ENCODE measurements at places on chromosomes 12 and 14.

DNA sequence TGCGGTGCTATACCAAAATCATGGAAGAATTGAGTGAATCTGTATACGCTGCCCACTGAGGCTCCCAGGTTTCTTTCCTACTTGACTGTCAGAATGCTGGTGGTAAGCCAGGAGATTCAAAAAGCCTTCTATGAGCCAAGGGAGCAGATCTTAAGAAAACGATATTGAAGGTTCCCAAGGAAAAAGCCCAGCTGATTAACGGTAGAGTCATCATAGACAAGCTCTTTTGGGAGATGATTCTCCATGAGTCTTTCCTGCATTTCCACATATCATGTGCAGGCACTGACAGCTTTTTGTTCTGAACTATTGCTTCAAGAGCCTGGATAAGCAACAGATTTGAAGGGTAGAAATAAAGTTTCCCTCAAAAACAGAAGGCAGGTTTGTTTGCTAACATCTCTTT, 17.5 kb downstream of the SLC35F4 start:
- DNase-seq = no peak

GRCh38 chr14:88196116-88196890, 126.8 kb downstream of the KCNK10 start:
- no peak for DNase-seq

GRCh38 chr14:89654998-89655397, 238.0 kb upstream of the FOXN3 start:
- no peak for DNase-seq

DNA sequence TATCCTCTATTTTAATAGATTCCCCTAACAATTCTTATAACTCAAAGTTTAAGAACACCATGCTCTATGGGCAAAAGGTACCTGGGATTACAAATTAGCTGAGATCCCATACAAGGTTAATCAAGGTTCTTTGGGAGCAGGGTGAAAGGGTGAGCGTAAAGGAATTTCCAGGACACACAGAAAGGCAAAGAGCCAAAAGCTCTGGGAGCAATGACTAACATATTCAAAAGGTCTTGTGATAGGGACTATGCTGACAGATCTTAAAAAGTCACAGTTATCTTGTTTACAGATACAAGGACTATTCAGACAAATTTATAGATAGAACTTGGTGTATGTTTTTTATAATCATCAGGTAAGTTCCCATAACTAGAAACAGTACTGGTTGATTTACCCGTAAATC, 19.5 kb upstream of the PPFIBP1 start:
- no peak for DNase-seq

DNA sequence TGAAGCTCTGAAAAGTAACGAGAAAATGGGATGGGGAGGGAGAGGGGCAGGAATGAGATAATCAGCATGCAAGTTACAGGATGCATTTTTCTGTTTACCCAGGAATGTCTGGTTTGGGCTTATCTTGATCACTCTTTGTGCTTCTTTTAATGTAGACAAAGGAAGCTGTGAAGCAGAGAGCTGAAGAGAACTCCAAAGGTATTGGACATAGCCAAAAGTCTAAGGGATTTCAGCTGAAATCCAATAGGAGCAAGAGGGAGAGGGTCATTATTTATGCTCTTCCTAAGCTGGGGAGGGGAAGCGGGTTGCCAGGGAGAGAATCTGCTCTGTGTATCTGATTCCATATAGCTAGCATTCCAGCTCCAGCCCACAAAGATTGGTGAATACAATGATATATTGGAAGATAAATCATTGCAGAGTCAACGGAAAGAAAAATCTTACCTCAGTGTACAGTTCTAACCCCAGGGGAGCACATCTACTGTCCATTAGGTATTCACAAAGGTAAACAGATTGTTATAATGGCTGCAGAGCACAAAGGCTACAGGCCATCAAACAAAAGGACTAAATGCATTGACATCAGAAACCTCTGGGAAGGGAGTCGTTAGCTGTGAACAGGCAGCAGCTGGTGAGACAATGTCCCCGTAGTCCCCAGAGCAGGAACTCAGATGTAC, 61.0 kb upstream of the PELI2 start:
- no peak for DNase-seq

GRCh38 chr12:133202493-133203343, 21.4 kb downstream of the ZNF268 start:
- DNase-seq = no peak

DNA sequence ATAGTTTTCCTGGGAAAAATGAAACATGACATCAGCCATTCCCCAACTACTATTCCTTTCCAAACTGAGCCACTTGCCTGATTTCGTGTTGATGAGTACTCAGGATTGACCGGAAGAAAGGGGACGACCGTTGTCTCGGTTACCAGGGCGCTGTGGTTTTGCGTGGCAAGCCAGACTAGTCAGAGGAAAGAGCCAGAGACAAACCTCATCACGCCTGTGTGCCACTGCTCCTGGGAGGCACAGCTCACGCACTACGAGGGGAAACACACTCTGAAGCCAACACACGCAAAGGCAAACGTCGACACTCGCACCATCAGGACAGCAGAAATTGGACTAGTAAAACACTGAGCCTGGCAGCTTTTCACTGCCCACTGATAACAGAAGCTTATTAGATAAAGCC, 35.0 kb downstream of the GIT2 start:
- DNase-seq = no peak

DNA sequence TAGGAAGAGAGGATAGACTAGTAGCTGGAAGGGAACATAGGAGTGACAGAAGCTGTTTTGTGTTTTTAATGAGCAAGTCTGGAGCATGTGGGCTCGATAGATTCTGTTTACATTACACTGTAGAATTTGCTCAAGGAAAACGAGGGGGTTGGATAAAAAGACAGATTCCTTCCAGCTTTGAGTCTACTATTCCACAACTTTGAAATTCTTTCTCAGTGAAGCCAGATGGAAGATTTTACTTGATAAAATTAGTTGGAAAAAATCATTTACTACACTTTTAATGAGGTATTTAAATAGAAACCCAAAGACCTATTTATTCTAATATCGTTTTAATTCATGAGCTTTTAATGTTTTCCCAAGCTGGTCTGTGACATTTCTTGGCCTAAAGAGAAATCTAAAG, 19.5 kb upstream of the EPS8 start:
- DNase-seq = no peak

DNA sequence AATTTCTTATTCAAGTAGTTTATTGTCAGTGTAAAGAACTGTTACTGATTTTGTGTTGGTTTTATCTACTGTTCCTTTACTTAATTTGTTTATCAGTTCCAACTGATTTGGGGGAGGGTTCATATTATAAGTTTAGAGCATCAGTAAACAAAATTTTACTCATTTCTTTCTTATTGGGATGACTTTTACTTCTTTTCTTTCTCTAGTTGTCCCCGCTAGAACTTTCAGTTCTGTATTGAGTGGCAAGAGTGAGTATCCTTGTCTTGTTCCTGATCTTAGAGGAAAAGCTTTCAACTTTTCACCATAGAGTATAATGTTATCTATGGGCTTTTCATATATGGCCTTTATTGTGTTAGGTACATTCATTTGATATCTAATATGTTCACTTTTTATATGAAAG, 584.1 kb downstream of the LRFN5 start:
- DNase-seq = no peak

DNA sequence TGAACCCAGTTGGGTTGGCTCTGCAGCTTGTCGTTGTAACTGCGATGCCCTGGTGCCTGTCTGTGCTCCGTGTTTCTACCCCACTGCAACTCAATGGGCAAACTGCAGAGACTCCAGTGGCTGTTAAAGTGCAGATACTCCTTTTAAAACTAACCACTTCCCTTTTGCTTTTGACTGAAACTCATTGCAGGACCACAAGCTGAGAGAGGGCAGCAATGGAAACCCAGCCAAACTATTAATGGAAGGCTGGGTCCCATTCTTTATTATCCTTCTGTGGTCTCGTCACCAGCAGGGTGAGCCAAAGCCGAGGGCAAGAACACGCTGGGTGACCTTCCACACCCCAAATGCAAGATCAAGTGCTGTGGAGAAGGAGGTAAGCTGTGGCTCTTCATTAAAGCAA, 910.4 kb downstream of the VRK1 start:
- DNase-seq = no peak

DNA sequence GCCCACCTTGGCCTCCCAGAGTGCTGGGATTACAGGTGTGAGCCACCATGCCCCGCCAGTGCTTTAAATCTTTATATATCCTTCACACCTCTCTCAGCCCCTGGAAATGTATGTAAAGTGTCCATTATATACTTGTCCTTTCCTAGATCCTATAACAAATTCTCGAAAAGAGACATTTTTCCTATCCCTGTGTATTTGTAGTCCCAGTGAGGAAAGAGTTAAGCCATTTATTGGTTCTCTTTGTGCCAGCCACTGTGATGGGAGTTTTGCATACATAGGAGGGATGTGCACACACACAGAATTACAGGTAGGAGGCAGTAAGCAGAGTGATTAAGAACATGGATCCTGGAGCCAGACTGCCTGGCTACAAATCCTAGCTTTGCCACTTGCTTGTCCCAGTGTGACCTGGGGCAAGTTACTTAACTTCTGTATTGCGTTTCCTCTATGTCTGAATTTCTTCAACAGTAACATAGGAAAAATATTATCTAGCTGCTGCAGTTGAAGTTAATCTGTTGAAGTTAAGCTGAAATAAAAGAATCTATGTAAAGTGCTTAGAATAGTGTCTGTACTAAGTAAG, 2.1 kb upstream of the RABGGTA start:
- no peak for DNase-seq

- DNase-seq = no peak
Observed at GRCh38 chr12:131833896-131834641, 5.9 kb downstream of the MMP17 start.

DNA sequence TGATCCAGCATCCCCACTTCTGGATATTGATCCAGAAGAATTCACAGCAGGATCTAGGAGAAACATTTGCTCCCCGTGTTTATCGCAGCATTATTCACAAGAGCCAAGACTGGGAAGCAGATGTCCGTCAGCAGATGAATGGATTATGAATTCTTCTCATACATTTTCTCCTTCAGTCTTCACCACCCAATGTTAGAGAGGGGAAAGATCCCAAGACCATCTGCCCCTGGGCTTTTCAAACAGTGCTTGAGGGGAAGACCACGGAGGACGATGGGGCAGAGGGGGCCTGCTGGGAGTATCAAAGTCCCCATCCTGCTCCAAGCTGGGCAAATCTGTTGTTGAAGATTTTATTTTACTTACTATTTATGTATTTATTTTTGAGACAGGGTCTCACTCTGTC, 41.1 kb downstream of the SERPINA3 start:
- DNase-seq = no peak

DNA sequence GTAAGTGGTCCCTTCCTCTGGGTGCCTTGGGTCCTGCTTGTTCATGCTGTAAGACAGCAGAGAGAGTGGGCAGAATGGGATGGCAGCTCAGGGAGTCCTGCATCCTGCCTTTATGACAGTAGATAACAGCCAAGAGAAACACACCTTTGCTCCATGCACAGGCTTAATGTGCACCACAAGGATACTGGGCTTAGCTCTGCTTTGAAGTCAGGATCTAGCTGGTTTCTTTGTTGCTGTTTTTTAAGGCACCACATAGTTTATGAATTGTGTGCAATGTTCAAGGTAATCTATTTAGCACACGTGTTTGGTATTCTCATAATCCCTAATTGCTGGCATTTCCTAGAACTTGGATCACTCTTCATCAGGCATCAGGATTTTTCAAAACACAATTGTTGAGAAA, 239.5 kb upstream of the DCN start:
- DNase-seq = no peak

DNA sequence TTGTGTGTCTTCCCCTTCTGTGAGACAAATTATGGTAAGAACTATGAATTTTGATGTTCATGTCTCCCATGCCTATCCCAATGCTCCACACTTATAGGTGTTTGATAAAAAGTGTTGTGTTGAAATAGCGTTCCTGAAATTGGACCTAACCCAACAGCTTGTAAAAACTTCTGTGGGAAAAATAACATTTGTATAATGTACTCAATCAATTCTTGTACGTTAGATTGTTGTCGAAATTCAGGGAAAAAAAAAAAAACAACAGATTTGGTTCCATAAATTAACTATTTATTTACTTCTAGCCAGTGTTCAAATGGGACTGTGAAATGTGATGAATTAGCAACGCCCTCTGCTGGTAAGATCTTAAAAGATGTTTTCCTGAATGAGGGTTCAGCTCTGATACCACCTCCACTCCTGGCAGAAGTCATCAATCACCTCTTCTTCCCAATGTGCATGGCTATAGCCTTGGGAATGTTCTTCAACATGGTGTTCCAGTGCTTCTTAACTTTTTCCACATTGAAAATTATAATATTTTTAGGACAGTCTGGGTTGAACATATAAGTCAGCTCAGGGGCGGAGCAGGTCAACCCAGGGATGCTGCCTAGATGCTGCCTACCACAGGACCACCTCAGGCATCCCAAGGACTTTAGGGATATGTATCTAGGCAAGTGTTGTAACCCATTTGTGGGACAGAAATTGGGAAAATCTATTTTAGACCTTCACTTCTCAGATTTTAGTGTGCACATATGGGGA, 170.6 kb downstream of the OTOGL start:
- DNase-seq = no peak

GRCh38 chr12:123937707-123938591, 34.7 kb downstream of the CCDC92 start:
- DNase-seq = peak; percentile 16

DNA sequence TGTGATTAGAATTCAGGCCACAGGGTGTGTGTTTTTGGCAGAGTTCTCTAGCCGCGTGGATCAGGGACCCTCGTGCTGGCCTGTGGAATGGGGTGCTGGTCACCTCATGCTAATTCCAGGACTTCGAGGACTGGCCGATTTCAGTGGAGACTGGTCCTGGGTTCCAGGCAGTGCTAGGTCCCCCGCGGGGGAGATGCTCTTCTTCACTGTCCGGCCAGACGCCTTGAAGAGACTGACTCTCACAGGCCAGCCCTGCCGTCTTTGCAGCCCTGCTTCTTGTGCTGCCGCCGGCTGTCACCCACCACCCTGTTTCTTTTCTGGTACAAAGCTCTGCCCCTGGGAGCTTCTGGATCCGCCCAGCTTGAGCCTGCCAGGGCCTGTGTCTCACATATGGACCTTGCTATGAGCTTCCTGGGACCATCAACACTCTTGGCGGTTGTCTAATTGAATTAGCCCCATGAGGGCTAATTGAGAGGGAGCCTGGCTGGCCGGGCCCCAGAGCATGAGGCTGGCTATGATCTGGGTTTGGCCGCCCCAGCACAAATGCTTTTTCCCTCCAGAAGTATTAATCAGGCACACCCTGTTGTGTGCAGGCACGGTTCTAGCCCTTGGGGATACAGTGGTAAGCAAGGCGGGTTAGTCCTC, 8.2 kb downstream of the MLXIP start:
- DNase-seq = no peak

DNA sequence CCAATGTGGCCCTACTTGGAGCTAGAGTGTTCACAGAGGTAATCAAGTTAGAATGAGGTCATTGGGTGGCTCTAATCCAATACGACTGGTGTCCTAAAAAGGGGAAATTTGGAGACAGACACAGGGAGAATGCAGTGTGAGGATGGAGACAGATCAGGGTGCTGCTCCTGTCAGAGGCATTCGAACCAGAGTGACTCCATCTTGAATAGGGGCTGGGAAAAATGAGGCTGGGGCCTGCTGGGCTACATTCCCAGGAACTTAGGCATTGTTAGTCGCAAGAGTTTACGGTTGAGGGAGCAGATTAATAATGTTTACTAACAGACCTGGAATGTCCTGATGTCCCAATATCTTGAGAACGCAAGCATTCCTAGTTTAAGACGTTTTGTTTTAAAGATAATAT, 20.2 kb downstream of the TNFAIP2 start:
- DNase-seq = no peak
